ENCODE measurements at places on chromosomes 3 and 15.

DNA sequence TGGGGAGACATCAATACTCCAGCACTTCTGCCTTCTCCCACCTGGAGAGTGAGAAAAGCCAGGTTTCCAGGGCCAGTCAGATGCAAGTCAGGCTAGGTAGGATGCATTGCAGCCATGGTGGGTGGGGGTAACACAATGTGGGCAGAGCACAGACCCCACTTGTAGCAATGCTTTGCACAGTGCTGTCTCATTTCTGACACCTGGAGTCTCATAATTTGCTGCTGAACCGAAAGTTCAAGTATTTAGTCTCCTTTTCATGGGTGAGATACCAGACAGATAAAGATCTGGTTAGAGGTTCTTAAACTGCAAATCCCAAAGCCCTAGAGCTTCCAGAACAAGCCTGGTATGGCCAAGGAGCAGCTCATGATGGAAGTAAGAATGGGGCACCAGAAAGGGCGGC lies 880.3 kb upstream of the CFAP20DC start:
- DNase-seq: no peak

- DNase-seq: peak; percentile 41
Measured at GRCh38 chr15:101006931-101007691, 88.0 kb downstream of the LRRK1 start.

- no peak for DNase-seq
Measured at GRCh38 chr3:134765468-134765867, 29.6 kb upstream of the EPHB1 start.

DNA sequence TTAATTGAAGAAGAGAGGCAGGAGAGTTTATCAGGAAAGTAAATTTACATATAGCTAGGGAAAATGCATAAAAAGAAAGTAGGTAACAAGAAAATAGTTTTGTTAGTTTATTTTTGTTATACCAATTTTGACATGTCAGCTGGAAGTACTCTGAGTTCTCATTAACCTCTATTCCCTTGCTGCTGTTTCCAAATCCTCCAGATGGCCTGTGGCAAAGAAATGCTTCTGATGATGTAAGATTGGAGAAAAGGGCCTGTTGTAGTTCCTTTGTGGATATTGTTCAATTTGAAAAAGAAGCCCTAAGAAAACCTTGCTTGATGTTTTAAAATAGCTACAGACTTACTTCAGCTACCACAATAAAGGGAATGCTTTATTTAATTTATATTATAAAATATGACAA lies 192.9 kb upstream of the SLITRK3 start:
- DNase-seq: no peak

DNA sequence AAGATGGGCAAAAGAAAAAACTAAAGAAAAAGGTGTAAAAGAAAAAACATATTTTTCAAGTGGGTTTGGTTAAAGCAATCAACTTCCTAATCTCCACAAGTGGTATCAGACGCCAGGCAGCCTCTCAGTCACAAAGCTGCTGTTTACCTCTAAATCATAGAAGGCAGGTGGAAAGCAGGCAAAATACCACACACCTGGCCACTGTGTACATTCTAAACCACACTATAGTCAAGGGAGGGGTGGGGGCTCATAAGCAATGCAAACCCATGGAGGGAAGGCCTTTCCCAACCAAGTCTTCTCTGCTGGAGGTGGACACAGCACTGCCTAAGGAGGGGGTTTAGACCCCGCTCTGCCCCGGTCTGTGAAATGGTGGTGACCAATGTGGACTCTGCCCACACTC lies 50.4 kb downstream of the MCF2L2 start:
- no peak for DNase-seq

DNA sequence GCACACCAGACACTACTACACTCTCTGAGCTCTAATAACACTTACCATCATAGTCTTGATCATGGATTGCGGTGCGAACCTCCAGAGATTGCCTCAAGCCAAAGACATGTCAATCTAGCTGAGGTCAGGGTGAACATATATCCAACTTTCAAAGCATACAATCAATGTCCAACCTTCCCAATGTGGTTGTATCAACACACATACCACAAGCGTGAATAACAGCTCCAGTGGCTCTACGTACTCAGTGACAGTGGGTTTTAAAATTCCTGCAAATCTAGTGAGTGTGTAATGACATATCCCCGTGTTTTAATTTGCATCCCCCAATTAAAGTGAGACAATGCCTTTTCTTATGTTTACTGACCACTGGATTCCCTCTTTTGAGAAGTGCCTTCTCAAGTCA lies 29.6 kb downstream of the SFMBT1 start:
- no peak for DNase-seq

- DNase-seq: no peak
Measured at GRCh38 chr3:32820971-32821685, 3.3 kb downstream of the TRIM71 start.

- no peak for DNase-seq
Measured at GRCh38 chr15:62521396-62521795, 356.3 kb upstream of the C2CD4B start.

GRCh38 chr3:119831941-119832371 lies 50.1 kb downstream of the NR1I2 start:
- no peak for DNase-seq

GRCh38 chr3:152628496-152628895 lies 206.4 kb upstream of the P2RY1 start:
- no peak for DNase-seq

- DNase-seq: no peak
Measured at GRCh38 chr15:79481793-79482192, 49.7 kb downstream of the MINAR1 start.

- no peak for DNase-seq
Measured at GRCh38 chr15:60101416-60101815, 97.3 kb downstream of the FOXB1 start.

DNA sequence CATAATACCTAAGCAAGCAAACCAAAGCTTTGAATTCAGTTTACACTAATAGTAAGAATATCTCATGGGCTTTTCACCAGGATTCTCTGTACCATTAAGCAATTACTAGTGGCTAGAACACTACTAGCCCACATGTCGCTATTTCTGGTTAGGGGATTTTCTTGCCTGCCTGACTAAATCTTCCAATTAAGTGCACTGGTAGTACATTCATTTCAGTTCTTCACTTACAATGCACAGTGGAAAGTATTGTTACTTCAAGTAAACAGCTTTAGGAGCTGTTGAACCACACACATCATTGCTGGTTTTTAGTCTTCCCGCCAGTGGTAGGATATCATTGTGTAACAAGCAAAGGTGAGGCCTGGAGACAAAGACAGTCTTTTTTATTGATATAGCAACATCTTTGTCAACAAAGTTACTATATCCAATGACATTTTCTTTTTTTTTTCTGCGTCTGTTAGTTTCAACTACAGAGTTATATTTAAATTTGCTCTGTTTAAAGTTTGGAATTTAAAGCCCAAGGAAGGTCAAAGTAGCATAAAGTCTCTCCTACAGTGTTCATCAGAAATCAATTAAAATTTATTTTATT lies 826.8 kb upstream of the NR2F2 start:
- no peak for DNase-seq

- DNase-seq: no peak
Measured at GRCh38 chr3:192860454-192860853, 57.2 kb downstream of the MB21D2 start.

GRCh38 chr3:16789344-16790120 lies 95.2 kb upstream of the PLCL2 start:
- DNase-seq: no peak

DNA sequence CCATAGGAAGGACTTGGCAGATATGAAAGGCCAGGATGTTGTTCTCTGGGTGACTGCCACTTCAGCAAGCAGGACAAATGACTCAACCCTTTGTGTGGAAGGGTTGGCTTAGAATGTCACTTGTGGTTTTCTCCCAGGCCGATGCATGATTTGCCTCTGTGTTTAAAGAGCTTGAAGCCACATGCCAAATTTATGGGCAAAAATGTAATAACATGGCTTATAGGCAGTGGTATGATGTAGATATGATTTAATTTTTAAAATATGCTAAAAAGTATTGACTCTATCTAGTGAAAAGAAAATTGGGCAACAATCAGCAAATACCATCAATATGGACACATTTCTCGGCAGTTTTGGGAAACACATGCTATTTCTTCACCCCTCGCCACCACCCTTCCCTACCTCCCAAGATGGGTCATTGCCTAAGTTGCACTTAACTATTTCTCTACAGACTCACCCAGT lies 114.6 kb downstream of the CYP19A1 start:
- DNase-seq: no peak

GRCh38 chr3:85303156-85303555 lies 344.4 kb downstream of the CADM2 start:
- DNase-seq: no peak

DNA sequence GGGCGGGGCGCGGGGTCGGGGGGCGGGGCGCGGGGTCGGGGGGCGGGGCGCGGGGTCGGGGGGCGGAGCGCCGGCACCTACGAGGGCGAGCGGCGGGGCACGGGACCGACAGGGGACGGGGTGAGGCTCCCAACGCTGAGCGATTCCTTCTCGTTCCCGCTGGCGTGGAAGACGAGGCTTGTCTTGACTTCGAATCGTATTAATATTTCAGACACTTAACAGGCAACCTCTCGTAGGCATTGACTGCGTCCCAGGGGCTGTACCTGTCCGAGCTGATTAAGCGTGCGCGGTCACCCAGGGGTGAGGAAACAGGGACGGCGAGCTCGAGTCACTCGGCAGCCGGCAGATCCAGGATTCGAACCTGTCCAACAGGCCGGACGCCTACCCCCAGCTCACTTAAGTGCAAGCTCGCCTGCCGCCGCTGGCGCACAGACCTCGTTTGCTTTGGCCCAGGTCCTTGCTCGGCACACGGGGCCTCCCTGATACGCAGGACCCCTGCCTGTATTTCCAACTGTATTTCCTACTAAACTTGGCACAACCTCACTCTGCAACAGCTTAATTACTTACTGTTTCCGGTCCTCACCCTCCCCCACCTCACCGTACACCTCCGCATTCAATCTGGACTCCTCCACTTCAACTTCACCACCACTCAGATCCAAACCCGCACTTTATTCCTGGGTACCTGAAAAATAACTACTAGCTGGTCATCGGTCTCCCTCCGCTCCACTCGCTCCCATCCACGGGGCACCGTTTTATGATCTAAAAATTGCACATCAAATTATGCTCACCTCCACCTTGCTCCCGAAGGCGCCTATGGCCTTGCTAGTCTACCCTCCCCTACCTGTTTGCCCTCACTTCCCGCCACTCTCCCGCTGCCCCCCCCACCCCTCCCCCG lies 722 bp upstream of the ZXDC start:
- DNase-seq: no peak

DNA sequence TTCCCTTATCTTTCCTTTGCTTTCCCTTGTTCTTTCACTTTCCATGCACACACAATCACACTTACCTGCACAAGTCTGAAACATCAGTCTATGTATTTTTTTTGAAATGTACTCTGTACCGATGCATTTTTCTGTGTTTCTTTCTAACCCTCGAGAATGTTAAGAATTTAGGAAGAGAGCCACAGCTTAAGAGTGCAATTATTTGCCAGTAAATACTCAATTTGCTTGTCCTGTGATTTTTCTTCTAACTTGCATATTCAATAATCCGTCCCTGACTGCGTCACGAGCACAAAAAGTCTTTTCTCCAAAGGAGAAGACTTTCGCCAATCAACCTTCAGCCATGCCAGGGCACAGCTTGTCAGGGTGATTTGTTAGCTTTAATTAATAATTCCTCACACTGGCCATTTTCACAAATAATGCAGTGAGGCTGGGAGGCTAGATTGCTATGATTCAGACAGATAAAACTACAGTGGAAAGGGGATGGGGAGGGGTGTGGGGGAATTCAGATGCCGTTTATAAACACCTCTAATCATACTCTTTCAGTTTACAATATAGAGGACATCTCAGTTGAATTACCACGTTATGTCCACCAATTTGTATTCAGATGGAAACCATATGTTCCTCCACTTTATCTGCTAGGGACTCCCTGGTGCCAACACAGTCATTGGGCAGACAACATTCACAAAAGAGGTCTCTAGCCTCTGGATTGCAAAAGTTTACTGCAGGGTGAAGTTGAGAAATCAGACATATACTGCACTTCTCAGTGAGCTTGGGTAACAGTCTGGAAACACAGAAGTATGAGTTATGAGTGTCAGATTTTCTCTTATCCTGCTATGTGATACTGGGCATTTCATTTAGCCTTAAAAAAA lies 388.0 kb downstream of the ZBTB20 start:
- no peak for DNase-seq

GRCh38 chr3:27451251-27451650 lies 32.9 kb downstream of the SLC4A7 start:
- DNase-seq: no peak

DNA sequence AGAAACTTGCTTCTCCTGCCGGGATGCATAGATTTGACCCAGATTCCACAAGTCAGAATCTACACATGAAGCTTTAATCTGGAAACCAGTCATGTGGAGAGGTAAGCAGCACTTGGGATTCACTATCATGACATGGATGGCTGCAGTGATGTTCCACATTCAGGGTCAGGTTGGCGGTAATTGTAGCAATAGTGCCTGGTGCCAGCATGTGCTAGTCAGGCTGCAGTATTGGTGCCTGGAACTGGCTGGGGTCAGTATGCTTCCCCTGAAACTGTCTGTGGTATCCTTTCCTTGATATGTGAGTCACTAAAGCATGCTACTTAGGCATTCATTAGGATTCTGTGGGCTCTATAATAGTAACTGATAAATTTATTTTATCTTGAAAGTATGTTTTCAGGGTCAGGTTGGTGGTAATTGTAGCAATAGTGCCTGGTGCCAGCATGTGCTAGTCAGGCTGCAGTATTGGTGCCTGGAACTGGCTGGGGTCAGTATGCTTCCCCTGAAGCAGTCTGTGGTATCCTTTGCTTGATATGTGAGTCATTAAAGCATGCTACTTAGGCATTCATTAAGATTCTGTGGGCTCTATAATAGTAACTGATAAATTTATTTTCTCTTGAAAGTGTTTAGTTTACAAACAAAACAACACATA lies 1439.2 kb downstream of the ZPLD1 start:
- no peak for DNase-seq

GRCh38 chr3:141764465-141764864 lies 1.3 kb downstream of the GRK7 start:
- DNase-seq: no peak

DNA sequence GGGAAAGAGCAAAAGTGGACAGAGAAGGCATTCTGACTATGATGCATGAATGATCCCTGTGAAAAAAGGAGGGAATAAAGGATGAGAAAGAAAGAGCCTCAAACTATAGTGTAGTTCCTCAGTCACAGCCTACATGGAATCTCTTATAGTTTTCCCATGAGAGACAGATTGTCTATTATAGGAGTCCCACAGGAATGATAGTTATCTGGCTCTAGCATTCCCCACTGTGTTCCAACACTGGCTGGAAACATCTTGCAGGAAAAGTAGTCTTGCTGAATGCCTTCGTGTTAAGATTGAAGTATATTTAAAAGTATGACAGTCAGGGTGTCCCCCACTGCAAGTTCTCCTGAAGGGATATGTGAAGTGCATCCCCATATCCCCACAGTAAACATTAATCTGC lies 641.5 kb upstream of the NECTIN3 start:
- DNase-seq: no peak

DNA sequence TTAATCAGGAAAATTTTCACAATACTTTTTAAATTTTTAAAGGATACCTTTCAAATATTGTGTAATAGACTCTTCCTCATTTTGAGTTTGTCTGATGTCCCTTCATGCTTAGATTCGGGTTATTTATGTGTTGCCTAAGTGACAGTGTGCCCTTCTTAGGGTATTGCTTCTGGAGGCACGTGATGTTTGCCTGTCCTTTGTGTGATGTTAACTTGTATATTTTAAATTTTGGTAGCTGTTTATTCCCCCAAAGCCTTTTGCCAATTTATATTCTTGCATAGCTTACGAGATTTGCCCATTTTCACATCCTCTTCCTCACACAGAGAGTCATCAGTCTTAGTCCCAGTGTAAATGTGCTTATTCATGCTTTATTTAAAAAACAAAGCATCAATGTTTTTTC lies 433.1 kb downstream of the EPHB1 start:
- DNase-seq: no peak

GRCh38 chr3:84724877-84725276 lies 233.9 kb upstream of the CADM2 start:
- no peak for DNase-seq

Data from activated CD8-positive, alpha-beta memory T cell treated with anti-CD3 and anti-CD28 coated beads for 1 hour (primary cell).